HFFc6 (cell line): ENCODE measurements at places on chromosomes 12 and 14.
A peak's percentile ranks its signal among the peaks of the same experiment; 100 is the strongest.

GRCh38 chr12:56930241-56930640, 4.0 kb downstream of the SDR9C7 start:
- no peak for DNase-seq

DNA sequence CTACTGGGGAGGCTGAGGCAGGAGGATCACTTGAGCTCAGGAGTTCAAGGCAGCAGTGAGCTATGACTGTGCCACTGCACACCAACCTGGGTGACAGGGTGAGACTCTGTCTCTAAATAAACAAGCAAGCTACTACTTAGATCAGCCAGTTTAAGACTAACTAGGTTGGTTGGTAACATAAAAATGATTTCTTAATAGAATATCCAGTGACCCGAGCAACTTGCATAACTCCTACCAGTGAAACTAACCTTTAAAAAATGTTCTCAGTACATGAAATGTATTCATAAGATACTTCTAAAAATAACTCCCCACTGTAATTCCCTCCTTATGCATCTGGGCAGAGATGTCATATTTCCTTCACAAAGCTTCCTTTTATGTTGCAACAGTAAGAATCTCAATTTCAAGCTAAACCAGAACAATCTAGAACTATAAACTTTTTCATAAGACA, 15.9 kb downstream of the TAOK3 start:
- DNase-seq: peak; percentile 87

- peak; percentile 41 for DNase-seq
Observed at GRCh38 chr14:76810953-76811400, 1.7 kb downstream of the ANGEL1 start.

GRCh38 chr12:659090-659683, 4.1 kb downstream of the NINJ2 start:
- DNase-seq: no peak

- no peak for DNase-seq
Observed at GRCh38 chr12:40144023-40144422, 38.1 kb upstream of the SLC2A13 start.

DNA sequence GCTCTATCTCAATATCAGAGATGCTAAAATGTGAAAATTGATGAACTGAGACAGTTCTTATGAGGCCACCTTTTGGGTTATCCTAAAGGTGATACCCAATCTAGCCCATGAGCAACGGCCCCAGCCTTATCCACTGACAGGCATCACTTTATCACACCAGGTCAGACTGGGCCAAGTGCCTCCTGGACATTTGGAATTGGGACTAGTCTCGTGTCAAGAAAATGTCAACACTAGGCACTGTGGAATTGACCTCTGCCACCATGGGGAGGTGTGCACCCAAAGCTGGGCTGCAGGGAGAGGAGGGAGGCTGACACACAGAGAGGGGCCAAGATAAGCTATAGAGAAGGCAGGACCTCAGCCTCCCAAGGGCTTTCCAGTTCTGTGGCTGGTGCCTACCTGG, 78.5 kb upstream of the ZFP36L1 start:
- DNase-seq: no peak

- no peak for DNase-seq
Observed at GRCh38 chr12:9721394-9722092, 11.4 kb downstream of the CLECL1 start.

- DNase-seq: peak; percentile 82
Observed at GRCh38 chr12:401235-402028, at the start of gene CCDC77. TSS of gene CCDC77 (plus strand) at chr12:401644. CDS start at chr12:409384, 7,740 bp downstream.

- DNase-seq: no peak
Observed at GRCh38 chr12:3261782-3262359, 184.7 kb downstream of the TSPAN9 start.

- no peak for DNase-seq
Observed at GRCh38 chr12:113880326-113880725, 85.8 kb downstream of the RBM19 start.

DNA sequence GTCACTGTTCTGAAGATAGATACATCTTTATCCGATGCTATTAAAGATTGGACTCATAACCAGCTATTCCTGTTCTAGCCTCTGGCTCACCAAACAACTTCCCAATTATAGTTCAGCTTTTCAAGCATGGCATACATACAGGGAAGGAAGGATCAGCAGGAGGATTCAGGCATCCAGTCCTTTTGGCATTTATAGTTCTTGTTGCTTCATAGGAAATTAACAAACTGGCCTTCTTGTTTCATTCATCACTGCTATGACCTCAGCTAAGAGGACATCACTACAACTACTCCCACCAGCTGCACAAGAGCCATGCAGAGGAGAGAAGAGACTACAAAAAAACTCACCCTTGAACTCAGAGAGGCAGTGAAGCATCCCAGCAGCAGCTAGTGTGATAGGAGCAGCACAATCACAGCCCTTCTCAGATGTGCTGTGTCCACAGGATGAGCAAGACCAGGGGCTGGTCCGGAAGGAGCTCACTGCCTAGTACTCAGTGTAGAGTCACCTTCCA, 100.5 kb downstream of the SPTSSA start:
- DNase-seq: no peak

GRCh38 chr12:130826151-130826801, 12.8 kb downstream of the STX2 start:
- peak; percentile 64 for DNase-seq

DNA sequence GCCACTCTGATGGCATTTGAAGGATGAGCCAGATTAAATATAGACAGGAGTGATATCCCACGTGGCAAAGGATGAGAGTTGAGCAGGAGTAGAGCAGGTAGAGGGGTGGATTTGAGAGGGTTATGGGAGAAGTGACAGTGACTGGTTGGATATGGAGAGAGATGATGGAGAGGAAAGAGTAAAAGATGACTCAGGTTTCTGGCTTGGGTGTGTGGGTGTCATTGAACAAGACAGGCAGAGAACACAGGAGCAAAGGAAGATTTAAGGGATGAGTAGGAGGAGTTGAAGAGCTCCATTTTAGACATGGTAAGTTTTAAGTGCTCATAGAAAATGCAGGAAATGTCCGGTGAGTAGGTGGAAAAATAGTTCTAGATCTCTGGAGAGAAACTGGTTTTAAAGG, 136.9 kb downstream of the EGLN3 start:
- DNase-seq: no peak

- DNase-seq: no peak
Observed at GRCh38 chr12:58592475-58593207, 327.7 kb downstream of the LRIG3 start.

GRCh38 chr12:29614694-29615325, 117.3 kb upstream of the OVCH1 start:
- DNase-seq: no peak

DNA sequence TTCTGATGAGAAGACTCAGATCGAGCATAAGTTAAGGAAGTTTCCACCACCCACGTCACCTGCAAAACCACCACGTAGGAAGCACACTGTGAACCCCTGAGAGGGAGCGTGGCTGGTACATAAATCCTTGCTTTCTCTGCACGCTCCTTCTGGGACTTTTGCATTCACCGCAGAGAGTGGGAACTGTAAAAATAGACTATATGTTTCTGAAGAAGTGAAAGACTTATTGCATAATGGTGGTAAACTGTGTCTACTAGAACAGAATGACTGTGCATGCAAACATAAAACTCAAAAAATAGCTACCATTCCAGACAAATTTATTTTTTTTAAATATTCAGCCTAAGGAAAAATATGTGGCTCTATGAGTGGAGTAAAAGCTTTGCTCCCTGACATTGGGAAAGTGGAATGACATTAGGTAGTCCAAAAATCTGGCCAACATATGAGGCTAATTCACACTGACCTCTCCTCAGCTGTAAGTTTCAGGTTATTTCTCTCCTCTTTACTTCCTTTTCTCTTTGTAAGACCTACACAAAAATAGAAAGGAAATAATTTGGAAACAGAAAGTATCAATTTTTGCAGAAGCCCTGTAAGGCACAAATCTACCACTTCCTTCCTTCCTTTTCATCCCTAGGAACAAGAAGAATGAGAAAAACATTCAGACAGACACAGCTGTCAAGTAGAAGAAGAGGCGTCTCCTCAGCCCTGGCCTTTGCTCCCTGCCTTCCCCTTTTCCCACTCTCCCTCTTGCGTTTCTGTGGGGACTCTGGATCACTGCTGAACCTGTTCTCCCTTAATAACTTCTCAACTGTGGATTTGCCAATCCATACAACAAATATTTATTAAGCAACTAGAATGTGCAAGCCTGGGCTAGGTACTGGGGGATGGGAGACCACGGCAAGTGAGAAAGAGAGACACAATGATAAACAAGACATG, 264.3 kb upstream of the FOXN3 start:
- no peak for DNase-seq

GRCh38 chr12:47414511-47414910, 291.3 kb downstream of the RPAP3 start:
- DNase-seq: no peak

- no peak for DNase-seq
Observed at GRCh38 chr14:89226801-89227495, 190.1 kb downstream of the FOXN3 start.

DNA sequence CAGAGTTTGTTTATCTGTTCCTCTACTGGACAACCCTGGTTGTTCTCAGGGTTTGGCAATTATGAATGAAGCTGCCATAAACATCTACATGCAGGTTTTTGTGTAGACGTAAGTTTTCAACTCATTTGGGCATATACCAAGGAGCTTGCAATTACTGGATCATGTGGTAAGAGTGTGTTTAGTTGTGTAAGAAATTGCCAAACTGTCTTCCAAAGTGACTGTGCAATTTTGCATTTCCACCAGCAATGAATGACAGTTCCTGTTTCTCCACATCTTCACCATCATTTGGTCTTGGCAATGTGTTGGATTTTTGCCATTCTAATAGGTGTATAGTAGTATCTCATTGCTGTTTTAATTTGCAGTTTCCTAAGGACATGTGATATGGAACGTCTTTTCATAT, 39.8 kb upstream of the FBXO33 start:
- DNase-seq: no peak

GRCh38 chr12:124884587-124885438, 21.1 kb upstream of the SCARB1 start:
- no peak for DNase-seq

DNA sequence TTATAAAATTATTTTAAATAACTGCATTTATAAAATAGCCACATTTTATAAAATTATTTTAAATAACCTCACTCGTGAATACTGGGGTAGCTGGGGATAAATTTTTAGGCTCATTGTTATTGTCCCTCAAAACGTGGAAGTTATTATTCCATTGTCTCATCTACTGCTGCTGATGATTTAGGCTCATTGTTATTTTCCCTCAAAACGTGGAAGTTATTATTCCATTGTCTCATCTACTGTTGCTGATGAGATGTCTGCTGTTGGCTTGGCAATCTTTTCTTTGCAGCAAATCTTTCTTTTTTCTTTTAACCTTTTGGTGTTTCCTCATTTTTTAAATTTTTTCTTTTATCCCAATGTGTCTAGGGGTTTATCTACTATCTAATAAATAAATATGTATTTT, 182.6 kb upstream of the PZP start:
- DNase-seq: no peak

DNA sequence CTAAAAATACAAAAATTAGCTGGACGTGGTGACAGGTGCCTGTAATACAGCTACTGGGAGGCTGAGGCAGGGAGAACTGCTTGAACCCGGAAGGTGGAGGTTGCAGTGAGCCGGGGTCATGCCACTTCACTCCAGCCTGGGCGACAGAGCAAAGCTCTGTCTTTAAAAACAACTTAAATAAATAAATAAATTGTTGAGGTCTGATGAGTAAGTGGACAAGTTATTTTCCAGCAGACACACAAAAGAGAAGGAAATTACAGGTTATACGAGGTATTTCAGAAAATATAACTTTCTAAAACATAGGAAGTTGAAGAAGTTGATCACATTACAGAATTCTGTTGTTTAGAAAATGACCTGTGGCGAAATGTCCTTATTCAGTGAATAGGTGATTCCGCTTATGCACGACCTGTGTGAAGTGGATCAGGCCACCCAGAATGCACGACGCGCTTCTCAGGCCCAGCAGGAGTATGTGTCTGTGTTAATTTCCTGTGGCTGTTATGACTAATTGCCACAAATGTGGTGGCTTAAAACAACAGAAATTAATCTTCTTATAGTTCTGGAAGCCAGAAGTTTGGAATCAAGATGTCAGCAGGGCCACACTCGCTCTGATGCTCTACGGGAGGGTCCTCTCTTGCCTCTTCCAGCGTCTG, 38.1 kb downstream of the P2RX7 start:
- DNase-seq: no peak

- DNase-seq: peak; percentile 74
Observed at GRCh38 chr12:75933101-75933500, 98.5 kb downstream of the PHLDA1 start.

- no peak for DNase-seq
Observed at GRCh38 chr12:132117558-132117875, 26.6 kb downstream of the DDX51 start.
